Stimulated activated naive CD4-positive, alpha-beta T cell (primary cell): ENCODE measurements at places on chromosomes 3 and 15.

GRCh38 chr15:51667478-51667877 is 13.8 kb upstream of the SCG3 start:
- DNase-seq = no peak

DNA sequence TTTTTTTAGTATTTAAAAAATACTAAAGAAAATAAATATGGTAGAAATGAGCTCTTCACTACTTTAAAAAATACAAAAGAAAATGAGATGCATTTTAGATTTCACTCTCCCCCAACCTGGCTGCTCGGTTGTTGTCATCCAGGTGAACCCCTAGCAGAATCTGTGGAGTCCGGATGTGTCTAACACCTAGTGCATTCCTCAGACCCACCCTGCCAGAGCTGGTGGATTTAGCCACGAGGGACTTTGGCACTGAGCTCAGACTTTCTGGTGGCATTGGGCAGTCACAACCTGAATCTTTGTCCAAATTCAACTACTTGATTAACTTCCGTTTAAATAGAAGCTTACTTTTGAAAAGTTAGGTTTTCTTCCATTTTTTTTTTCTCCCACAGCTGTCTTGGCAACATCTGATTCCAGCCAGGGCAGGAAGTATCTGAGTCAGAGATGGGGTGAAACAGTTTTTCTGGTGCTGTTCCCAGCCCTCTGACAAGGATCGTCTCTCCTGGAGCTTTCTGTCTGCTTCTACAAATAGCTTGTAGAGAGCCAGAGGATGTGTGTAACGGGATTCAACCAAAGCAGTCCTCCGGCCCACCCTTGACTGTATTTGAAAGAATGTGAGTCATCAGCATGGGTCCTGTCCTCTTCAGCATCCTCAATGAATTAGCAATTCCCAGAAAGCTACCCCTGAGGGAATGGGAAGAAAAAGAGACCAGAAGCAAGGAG is 301.8 kb upstream of the MCTP2 start:
- no peak for DNase-seq

GRCh38 chr3:13019243-13020095 is 53.8 kb downstream of the IQSEC1 start:
- DNase-seq = no peak

- no peak for DNase-seq
Measured at GRCh38 chr3:131033480-131034080, 6.9 kb downstream of the NEK11 start.
